Cardiac fibroblast (primary cell): ENCODE measurements at places on chromosomes 4 and X.
A peak's percentile ranks its signal among the peaks of the same experiment; 100 is the strongest.

DNA sequence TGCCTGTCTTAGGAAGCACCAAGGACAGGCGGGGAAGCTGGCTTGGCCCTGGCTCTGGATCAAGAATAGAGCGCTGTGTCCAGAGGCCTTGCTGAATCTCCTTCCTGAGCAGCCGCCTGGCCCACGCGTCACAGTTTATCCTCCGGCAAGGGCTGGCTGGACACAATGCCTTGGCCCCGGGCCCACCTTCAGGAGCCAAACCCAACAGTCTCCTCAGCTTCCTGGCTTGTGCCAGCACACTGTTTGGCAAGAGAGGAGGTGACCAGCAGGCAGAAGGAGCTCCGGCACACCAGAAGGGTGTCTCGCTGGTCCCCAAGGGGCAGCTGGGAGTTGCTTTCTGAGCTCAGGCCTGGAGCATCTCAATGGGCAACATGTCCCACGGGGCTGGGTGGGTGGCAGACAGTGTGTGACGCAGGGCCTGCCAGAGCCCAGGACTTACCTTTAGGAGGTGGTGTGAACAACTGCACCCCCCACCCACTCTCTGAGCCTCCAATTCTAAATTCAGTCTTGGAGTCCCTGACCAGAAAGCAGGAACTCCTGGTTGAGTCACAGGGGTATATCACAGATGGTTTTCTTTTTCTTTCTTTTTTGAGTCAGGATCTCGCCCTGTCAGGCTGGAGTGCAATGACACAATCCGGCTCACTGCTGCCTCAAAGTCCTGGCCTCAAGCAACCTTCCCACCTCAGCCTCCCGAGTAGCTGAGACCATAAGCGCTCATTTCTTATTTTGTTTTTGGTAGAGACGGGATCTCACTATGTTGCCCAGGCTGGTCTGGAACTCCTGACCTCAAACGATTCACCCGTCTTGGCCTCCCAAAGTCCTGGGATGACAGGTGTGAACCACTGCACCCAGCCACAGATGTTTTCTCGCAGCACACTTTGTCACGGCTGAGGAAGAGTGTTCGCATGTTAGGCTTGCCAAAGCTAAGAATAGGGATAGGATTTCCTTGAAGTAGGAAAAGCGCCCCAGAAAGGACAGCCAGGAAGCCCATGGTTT, 361.2 kb downstream of the BCOR start:
- peak; percentile 94 for DNase-seq

GRCh38 chr4:156992943-156993342, 21.3 kb upstream of the PDGFC start:
- DNase-seq, result peak; percentile 28

GRCh38 chr4:123709336-123709735, 312.7 kb downstream of the SPRY1 start:
- no peak for DNase-seq

GRCh38 chr4:149512501-149512900, 303.1 kb downstream of the IQCM start:
- peak; percentile 54 for DNase-seq

DNA sequence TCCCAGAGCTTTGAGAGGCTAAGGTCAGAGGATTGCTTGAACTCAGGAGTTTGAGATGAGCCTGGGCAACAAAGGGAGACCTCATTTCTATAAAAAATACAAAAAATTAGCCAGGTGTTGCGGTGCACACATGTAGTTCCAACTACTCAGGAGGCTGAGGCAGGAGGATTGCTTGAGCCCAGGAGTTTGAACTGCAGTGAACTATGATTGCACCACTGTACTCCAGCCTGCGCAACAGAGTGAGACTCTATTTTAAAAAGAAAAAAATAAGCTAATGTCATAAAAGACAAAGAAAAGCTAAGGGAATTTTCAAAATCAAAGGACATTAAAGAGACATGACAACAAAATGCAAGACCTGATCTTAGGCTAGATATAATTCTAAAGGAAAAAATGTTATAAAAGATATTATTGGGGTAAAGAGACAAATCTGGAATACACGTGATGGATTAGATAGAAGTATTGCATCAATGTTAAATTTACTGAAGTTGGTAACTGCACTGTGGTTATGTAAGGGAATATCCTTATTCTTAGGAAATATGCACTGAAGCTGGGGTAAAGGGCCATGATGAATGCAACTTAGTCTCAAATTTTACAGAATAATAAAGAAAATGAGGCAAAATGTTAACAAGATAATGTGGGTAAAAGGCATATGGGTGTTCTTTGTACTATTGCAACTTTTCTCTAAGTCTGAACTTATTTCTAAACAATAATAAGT, 75.2 kb downstream of the SPRY1 start:
- DNase-seq, result no peak

GRCh38 chr4:141020801-141021261, 112.4 kb downstream of the RNF150 start:
- DNase-seq, result peak; percentile 26

DNA sequence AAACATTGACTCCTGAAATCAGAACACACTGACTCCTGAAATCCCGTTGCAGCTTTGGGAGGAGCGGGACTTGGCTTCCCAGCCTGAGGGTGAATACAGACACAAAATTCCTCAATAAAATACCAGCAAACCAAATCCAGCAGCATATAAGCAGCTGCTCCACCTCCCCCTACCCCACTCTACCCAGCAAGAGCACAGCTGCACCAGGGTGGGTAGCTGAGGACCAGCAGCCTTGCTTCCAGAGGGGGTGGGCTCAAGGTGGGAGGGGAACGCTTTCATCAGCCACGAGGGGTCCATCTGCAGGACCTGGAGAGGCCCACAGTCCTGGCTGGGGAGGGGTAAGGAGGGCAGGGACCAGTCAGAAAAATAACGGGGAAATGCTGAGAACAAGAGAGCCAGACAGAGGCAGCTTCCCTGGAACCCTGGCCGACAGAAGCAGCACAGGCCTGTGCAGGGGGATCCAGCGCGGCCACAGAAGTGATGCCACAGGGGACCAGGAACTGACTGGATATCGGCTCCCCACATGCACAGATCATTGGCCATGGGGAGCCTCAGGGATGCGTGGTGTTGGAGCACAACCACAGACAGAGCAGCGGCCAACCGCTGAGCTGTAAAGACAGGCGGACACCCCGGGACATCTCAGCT, 49.8 kb downstream of the FGFRL1 start:
- no peak for DNase-seq

DNA sequence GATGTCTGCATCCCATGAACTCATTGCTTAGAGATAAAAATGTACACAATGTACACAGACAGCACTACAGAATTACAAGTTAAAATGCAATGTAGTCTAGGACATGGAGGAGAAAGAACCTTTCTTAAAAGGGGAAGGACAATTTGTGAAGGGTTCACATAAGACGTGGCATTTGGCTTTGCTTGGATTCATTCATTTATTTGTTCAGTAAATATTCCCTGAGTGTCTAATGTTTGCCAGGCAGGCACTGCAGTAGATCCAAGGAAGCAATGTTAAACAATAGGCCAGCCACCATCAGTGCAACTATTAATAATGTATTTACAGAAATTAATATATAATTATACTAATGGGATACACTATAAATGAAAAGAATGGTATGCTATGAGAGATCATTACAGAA, 94.4 kb downstream of the GRIA2 start:
- no peak for DNase-seq

DNA sequence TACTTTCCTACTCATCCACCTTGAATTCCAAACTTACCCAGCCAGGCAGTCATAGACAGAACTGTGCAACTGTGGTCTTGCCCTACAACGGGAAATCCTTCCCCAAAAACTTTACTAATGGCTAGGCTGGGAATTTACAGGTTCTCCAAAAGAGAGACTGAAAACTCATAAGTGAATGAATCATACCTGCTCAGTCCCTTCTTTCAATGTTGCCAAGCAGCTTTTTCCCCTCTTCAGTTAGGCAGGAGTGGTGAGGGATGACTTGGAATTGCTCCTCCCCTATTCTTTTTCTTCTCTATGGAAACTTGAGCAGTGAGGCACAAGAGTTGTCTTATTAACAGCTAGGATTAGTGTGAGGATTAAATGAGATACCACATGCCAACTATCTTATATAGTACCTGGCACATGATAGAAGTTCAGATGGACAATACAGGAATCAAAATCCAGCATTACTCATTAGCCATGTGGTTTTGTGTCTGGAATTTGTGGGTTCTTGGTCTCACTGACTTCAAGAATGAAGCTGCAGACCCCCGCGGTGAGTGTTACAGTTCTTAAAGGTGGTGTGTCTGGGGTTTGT, 105.9 kb downstream of the TEX13A start:
- no peak for DNase-seq

DNA sequence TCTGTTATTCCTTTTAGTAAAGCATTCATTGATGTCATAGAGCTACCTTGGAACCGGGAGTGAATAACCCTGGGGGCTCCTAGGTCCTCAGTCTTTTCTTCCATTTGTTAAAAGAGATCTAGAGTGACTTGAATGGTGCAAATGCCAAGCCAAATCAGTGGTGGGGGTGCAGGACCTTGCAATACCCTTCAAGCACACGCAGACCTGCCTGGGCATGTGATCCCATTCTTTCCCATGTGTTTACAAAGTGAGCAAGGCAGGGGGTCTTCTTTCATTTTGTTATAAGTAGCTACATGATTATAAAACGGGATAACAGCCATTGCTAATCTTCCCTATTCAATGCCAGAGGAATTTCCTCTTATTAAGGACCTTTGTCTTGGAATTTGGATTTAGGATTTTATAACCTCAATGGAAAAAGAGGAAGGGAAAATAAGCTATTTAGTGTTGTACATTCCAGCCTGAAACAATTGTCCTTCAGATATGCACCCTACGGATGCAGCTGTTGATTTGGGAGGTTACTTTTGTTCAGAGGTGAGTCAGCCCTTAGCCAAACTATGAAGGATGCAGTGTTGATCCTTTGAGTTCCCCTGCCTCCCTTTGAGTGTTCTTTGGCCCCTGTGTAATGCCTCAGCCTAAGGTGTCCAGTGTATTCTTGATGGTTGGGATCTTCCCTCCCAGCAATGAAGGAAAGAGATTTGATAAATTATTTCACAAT, 623.8 kb upstream of the HTR2C start:
- DNase-seq, result no peak

DNA sequence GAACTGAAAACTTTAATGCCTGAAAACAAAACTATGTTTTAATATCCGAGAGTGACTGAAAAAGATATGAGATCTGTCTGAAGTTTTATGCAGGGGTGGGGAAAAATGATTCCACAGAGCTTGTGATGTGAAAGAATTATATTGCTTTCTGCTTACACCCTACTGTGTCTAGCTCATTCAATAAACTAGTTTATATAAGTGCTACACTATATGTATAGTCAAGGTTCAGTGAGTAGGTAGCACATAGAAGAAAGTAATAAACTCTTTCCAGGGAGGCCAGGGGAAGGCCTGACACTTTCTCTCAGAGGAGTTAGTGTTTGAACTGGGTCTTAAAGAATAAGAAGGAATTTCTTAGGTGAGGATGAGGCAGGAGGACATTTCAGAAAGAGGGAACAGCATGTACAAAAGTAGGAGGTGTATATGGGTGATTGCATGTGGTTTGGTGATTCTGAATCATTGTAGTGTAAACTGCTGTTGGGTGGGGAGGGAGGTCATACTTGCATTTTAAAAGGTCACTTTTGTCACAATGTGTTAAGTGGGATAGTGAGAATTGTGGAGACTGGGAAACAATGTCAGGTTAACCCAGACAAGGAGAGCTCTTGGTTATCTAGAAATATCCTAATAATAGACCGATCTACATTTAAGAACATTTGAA, 25.1 kb upstream of the TEX13D start:
- DNase-seq, result no peak

- no peak for DNase-seq
Measured at GRCh38 chrX:126338916-126339315, 172.8 kb upstream of the DCAF12L2 start.

GRCh38 chr4:113641025-113641431, 120.5 kb downstream of the CAMK2D start:
- DNase-seq, result no peak

DNA sequence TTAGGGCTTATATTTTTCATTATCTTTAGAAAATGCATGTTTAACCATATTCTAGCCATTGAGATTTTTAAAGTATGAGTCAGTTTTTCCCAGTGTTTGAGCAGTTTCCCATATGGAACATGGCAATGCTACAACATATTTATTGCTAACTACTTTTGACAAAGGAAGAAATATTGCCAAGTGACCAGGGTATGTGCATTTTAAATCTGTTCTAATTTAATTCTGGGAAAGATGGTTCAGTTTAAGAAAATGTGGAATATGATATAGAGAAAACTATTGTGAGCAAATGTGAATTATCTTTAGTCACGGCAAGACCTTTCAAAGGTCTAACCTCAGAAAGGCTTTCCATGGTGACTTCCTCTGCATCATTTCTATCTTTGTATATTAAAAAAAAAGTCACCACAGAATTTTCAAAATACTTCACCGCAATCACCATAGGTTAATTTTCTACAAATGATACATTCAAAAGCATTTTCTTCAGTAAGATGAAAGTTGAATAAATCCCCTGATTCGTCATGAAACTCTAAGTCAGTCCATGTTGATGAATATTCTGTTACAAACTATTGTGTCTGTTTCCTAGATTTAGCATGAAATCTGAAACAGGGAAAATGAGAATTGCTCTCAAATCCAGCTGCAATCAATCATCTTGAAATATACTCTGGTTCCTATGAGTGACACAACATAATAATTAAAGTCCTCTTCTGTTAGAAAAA, 2349.0 kb upstream of the TENM3 start:
- no peak for DNase-seq

DNA sequence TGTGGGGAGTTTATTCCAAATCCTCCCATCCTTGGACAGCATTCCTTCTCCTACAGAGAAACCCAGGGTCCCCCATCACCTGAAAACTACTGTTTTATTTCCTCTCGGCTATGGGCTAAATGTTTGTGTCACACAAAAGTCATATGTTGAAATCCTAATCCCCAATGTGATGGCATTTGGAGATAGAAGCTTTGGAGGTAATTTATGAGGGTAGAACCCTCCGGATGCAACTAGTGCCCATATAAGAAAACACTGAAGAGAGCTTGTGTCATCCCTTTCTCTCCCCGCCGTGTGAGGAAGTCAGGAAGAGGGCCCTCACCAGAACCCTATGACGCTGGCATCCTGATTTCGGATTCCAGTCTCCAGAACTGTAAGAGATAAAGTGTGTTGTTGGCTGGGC, 127.8 kb upstream of the NOCT start:
- DNase-seq, result no peak

GRCh38 chr4:107838861-107839565, 14.3 kb downstream of the SGMS2 start:
- DNase-seq, result peak; percentile 43

DNA sequence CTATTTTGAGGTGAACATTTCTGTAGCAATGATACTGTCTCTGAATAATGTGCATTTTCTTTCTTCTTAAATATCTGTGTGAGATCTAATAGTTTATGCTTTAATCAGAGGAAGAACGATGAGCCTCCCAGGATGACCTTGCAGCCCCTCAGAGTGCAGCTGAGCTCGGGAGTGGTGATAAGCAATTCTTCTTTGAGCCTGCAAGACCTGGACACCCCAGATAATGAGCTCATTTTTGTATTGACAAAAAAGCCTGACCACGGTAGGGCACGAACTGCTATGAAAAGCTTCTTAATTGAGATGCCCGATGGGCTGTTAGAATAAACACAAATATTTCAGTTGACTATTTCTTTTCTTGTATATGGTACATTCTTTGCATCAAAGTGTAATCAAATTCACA, 105.0 kb upstream of the ANXA3 start:
- DNase-seq, result no peak
